ENCODE measurements at places on chromosomes 2 and 18.

DNA sequence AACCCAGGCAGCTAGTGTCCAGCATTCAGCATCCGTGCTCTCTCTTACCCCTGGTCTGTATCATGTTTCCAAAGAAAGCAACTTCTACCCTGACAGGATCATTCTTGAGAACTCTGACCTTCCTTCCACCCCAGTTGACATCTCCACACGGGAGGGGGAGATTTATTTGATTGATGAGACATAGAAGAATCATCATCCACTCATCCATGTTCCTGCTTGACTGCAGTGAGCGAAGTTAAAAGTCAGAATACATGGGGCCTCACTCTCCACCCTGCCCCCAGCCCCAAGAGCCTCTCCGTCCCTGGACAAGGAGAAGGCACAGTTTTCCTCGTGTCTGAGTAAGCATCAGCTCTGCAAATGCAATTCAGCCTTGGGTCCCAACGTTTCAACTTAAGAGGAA is 356.0 kb upstream of the TNP1 start:
- DNase-seq: no peak

- DNase-seq: no peak
These were observed 1224.8 kb upstream of the ZEB2 start for GRCh38 chr2:145744541-145745386.

GRCh38 chr2:103265521-103265920 is 503.7 kb downstream of the TMEM182 start:
- DNase-seq: no peak

GRCh38 chr2:218992703-218993344 is 398 bp downstream of the CRYBA2 start:
- DNase-seq: no peak

DNA sequence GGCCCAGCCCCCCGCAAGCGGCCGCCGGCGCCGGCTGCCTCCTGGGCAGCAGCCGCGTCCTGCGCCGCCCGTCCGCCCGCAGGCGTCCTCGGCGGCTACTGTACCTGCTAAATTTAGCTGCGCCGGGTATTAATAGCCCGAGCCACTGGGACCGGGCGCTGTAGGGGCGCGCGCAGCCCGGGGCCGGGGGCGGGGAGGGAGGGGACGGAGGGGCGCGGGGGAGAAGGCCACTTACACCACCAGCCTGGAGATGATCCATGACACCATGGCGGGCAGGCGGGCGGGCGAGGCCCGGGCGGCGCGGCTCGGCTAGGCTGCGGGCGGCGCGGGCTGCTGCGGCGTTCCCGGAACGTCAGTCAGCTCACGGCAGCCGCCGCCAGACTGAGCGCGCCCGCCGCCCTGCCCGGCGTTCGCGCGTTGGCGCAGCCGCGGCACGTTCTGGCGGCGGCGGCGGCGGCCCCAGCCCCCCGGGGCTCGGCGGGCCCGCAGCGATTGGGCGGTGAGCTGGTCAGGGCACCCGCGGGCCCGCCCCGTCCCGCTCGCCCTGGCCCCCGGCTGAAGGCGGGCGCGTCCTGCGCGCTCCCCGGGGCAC is at the start of gene REEP1:
Gene REEP1, minus strand, starts transcription at position 383 of the 592 bp plus-strand sequence. Its CDS starts 116 bp downstream, at position 267.
- DNase-seq: no peak

- DNase-seq: no peak
These were observed 37.4 kb upstream of the PPP1R1C start for GRCh38 chr2:181948227-181948626.

DNA sequence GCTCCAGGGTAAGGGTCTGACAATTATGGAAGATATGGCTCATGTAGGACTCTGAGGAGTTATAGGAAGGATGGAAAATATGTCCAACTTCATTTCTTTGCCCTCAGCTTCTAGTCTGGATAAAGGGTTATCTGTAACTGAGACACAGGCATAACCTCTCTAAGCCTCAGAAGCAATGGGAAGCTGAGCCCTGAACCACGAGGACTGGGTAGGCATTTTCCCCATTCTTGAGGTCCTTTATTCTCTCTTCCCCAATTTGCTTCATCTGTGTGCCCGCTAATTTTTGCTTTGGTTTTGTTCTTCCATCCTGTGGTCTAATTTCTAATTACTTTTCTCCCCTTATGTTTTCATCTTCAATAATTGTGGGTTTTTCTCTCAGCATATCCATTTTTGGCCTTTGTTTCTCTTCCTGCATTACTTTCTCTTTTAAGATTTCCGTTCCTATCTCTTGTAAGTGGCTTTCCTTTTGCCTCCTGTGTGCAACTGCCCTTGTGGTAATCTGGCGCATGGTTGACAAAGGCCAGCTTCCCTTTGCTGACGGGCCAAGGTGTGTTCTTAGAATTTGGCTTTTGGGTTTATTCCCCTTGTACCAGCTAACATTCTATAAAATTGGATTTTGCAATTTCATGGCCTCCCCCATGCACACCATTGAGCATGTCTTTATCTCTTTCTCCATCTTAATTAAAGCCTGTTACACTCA is 343.8 kb downstream of the TXNL1 start:
- no peak for DNase-seq

Data from iPS DF 6.9 (cell line).